ENCODE measurements at places on chromosomes 13 and 19.

DNA sequence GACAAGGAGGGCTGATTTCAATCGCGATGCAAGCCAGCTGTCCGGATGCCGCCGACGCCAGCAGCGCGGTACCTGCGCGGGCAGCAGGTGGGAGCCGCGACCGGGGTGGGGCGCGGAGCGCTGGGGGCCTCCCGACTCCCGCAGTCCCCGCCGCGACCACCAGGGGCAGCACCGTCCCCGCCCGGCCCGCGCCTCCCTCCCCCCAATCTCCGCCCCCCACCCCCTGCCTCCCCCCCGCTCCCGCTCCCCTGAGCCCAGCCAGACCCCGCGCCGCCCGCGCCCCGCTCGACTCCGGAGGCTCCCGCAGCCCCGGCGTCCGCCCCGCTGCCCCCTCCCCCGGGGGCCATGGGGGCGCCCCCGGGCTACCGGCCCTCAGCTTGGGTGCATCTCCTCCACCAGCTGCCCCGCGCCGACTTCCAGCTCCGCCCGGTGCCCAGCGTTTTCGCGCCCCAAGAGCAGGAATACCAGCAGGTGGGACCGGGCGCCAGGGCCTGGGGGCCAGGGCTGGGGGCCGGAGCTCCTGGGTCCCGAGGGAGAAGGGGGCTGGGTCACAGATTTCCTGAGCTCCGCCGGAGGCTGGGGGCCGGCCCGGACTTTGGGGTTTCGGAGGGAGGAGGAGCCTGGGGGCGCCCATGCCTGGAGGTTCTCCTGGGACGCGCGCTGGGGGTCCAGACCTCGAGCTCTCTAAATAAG is at the start of gene TTYH1:
Gene TTYH1 (plus strand): TSS at position 257 of the 693 bp plus-strand sequence. CDS start 89 bp downstream, at position 346.
- peak; percentile 30 for DNase-seq

- no peak for DNase-seq
Measured at GRCh38 chr13:32883474-32883873, 132.7 kb upstream of the KL start.

DNA sequence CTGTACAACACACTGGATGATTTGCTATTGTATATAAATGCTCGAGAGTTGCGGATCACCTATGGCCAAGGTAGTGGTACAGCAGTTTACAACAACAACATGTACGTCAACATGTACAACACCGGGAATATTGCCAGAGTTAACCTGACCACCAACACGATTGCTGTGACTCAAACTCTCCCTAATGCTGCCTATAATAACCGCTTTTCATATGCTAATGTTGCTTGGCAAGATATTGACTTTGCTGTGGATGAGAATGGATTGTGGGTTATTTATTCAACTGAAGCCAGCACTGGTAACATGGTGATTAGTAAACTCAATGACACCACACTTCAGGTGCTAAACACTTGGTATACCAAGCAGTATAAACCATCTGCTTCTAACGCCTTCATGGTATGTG is 21.5 kb downstream of the OLFM4 start:
- no peak for DNase-seq

- no peak for DNase-seq
Measured at GRCh38 chr13:43546251-43546650, 240.5 kb downstream of the ENOX1 start.

DNA sequence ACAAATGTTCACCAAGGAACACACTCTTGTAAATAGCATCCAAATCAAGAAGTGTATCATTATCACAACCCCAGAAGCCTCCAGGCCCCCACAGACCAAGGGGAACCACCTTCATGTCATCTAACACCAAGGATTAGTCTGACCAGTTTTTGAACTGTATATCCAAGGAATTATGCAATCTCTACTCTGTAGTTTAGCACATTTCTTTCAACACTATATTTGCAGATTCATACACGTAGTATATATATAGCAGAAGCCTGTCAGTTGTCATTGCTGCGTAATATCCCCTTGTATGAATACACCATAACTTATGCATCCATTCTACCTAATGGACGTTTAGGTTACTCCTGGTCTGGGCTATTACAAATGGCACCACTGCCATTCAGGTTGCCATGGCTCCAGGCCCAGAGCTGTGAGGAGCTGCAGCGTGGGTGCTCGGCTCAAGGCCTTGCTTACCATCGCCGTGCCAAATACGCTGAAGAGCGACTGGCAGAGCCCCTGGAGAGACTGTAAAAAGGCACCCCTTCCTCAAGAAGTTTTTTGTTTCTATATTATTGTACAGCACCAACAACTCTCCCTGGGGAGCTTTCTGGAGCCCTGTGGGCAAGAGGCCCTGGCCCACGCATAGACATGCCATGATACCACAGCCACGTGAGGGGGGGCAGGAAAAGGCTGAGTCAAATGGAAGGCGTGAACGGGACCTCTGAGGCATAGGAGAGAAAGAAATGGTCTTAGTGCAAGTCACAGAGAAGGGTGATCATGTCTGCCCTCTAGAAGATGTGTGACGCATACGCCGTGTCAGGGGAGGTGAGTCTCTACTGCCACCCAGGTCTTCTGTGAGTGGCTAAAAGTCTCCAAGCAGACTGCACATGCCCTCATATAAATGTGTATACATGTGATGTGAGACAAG is 10.8 kb downstream of the LATS2 start:
- no peak for DNase-seq

- no peak for DNase-seq
Measured at GRCh38 chr13:31053091-31053490, 108.6 kb downstream of the HSPH1 start.

- no peak for DNase-seq
Measured at GRCh38 chr13:78201411-78201810, 282.8 kb upstream of the EDNRB start.

- peak; percentile 32 for DNase-seq
Measured at GRCh38 chr13:25281935-25282332, 5.4 kb downstream of the MTMR6 start.

- DNase-seq: no peak
Measured at GRCh38 chr19:29842471-29843179, 30.8 kb downstream of the CCNE1 start.

- no peak for DNase-seq
Measured at GRCh38 chr19:1437609-1438008, 587 bp upstream of the RPS15 start.

GRCh38 chr13:88800505-88800904 is 1129.3 kb downstream of the SLITRK5 start:
- no peak for DNase-seq

- DNase-seq: no peak
Measured at GRCh38 chr13:85724546-85725432, 74.4 kb downstream of the SLITRK6 start.

GRCh38 chr19:782185-782877 is 14.9 kb upstream of the PTBP1 start:
- DNase-seq: no peak

DNA sequence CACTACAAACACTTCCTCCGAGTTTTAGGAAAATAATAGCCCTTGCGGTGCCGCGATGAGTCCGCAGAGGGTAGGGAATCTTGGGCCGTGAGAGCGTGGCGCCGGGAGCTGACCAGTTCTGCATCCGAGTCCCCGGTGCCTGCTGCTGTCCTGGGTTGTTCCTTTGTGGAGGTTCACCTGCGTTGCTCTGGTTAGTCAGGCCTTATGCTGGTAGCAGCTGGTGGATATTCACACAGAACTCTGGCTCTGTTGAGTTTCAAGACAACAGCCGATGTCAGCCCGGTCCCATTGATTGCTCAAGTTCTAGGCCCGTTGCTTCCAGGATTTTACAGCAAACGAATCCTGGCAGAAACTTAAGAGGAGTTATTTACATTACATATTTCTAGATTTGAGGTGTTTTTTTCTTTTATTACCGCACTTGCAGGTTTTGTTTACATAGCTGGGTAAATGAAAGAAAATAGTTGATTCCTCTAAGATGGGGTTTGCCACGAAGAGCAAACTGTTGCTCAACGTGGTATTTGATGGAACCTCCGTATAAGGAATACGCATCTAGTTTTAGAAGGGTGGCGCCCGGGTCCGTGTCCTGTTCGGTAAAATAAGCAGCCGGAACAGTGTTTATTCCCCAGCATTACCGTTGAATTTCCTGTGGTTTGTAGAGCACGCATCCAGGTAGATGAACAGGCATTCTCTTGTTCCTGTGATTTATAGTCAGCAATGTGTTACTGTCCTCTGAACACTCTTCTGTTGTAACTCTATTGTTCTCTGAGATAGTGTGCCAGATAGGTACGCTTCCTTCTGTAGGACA is 1.3 kb downstream of the CLDN10 start:
- no peak for DNase-seq

GRCh38 chr13:35460061-35460460 is 16.4 kb downstream of the MAB21L1 start:
- DNase-seq: no peak

- no peak for DNase-seq
Measured at GRCh38 chr13:69418319-69418718, 689.3 kb upstream of the ATXN8OS start.

GRCh38 chr13:114244637-114245036 is 9.9 kb downstream of the CDC16 start:
- no peak for DNase-seq

GRCh38 chr19:2282062-2282861 is at the start of gene PEAK3:
PEAK3 (minus strand) TSS chr19:2282175; CDS start chr19:2280931, 1,244 bp downstream.
- DNase-seq: no peak

GRCh38 chr13:20148501-20149183 is 12.2 kb downstream of the GJA3 start:
- no peak for DNase-seq

- no peak for DNase-seq
Measured at GRCh38 chr19:30648866-30649862, 277.0 kb downstream of the ZNF536 start.

GRCh38 chr13:32745509-32745908 is 159.3 kb downstream of the PDS5B start:
- DNase-seq: no peak

DNA sequence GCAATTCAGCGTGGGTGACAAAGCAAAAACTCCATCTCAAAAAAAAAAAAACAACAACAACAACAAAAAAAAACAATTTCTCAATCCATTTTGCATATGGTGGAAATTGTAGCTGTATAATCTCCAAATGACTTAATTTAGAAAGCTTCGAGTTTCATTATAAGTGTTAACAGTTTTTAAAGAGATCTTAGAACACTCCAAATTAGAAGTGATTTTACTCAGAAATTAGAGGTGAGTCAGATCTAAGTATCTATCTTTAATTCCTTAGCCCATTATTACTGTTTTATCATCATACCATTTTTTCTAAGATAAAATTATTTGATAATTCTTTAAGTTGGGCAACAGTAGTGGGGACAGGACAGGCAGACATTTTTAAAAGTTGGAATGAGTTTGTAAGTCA is 60.5 kb downstream of the ZMYM2 start:
- no peak for DNase-seq

GRCh38 chr13:72255908-72256307 is 388.9 kb upstream of the DACH1 start:
- no peak for DNase-seq

GRCh38 chr19:19105365-19106055 is 32.8 kb downstream of the TMEM161A start:
- no peak for DNase-seq

DNA sequence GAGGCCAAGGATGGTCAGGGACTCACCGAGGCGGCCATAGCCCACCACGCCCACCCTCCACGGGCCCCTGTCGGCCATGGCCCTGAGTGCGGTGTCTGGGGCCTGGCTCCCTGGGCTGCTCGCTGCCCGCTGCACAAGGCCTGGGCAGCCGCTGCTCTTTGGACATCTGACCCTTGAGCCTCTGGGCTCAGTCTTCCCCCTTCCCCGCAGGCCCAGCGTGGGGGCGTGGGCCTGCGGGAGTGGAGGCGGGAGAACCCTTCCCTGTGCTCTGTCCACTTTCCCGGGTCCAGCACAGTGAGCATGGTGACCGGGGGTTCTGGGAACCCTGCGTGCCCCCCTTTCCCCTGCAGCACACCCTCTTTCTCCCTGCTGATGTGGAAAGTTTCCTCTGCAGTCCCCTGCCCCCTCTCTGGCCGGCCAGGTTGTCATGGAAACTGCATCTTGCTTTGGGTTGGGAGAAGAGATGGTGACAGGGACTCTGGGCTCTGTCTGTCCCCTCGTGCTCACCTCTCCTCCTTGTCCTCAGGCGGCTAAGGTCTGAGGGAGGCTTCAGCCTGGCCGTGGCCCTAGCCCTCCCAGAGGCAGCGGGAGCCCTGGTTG is at the start of gene ASPDH:
Gene ASPDH (minus strand): TSS at position 168 of the 600 bp plus-strand sequence. CDS start 90 bp downstream, at position 78.
- DNase-seq: no peak

DNA sequence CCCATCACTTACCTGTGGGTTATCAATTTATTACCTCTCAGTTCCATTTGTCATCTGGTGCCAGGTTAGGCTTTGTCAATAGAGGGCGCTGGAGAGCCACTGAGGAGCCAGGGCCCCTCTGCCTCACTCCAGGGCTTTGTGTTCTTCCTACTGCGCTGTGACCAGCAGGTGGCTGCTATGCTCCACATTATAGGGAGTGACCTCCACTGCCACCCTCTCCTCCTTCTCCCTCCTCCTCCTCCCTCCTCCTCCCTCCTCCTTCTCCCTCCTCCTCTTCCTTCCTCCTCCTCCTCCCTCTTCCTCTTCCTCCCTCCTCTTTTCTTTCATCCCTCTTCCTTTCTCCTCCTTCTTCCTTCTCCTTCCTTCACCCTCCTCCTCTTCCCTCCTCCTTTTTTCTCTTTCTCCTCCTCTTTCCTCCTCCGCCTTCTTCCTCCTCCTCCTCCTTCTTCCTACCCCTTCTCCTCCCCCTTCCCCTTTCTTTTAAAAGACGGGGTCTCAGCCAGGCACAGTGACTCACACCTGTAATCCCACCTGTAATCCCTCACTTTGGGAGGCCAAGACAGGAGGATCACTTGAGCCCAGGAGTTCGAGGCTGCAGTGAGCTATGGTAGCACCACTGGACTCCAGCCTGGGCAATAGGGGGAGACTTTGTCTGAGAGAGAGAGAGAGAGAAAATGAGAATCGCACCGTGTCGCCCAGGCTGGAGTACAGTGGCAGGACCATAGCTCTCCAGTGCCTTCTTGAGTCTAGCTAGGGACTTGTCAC is 10.3 kb upstream of the ZBTB32 start:
- peak; percentile 86 for DNase-seq

GRCh38 chr19:46232468-46232867 is 2.9 kb downstream of the IGFL1 start:
- DNase-seq: no peak

DNA sequence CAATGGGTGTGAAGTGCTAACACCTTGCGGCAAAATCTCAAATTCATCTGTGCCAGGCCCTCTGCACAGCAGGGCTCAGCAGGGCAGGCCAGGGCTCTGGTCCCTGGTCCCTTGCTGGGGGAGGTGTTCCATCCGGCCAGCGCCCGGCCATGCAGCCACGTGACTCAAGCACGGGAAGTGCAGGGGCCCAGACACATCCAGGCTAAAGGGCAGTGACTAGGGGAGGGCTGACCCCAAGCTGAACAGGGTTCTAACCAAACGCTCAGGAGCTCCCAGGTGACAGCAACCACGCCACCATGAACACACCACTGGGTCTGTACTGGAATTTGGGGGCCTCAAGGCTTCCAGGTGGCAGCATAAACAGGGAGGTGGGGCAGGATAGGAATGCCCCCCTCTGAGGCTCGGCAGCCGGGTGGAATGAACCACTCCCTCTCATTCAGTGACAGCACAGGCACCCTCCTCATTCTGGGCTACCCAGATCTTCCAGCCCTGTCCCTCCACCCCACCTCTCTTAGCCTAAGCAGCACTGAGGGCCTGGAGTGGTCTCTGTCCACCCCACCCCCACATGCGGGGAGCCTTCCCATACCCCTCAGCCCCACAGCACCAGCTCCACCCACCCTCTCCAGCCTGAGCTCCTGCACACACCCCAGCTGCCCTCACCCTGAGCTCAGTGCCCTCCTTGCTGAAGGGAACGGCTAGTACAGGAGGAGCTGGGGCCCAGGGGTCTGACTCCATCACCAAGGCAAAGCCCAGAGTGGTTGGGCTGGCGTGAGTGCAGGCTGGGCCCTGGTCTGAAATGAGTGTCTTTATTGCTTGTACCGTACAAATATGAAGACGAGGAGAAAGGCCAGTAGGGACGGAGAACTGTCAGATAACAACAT is 5.3 kb upstream of the CCNP start:
- no peak for DNase-seq

GRCh38 chr19:14542711-14543328 is 13.4 kb downstream of the TECR start:
- DNase-seq: no peak

Data from stimulated activated CD4-positive, alpha-beta T cell treated with anti-CD3 and anti-CD28 coated beads, Interleukin-12 subunit alpha, Interleukin-12 subunit beta, amount 100 ng/mL, for 48 hours (primary cell).